Activated CD4-positive, alpha-beta T cell treated with anti-CD3 and anti-CD28 coated beads for 36 hours (primary cell): ENCODE measurements at places on chromosomes 5 and 9. TPM values are rescaled to one million over a fixed set of nuclear protein-coding genes. Genes with fewer than 3 reads are reported as not detected.

Gene ORM2
- total RNA-seq = not detected

Gene POU5F2
- 0.40 TPM for total RNA-seq

Gene MOB3B
- 0.80 TPM for total RNA-seq

Gene QSOX2
- 21.2 TPM for total RNA-seq

Gene MYO10
- 0.28 TPM for total RNA-seq

Gene PALM2AKAP2
- total RNA-seq = 1.0 TPM

DNA sequence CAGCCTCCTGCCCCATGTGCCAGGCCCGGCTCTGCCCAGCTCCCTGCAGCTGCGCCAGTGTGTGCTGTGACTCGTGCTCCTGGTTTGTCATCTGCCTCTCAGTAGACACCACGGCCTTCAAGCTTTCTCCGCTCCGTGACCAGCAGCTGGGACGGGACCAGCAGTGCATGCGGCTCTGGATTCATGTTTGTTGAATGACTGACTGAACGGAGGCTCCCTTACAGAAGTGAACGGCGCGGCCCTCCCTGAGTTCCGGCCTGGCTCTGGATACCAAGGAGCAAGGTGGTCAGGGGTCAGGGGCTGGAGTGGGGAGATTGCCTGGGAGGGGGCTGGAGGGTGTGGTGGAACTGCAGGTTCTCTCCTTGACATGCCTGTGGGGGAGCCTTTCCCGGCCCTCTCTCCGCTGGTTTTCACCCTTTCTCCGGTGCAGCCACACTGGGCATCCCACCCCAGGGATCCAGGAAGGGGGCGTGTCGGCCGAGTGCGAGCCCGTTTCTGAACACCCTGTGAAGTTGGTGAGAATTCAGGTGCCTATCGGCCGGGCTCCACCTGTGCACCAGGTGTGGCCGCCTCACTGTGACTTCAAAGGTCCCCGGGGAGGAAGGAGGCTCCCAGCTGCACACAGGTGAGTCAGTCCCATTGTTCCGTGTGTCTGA, 11.1 kb upstream of the CEP72 start:
- no peak for DNase-seq

DNA sequence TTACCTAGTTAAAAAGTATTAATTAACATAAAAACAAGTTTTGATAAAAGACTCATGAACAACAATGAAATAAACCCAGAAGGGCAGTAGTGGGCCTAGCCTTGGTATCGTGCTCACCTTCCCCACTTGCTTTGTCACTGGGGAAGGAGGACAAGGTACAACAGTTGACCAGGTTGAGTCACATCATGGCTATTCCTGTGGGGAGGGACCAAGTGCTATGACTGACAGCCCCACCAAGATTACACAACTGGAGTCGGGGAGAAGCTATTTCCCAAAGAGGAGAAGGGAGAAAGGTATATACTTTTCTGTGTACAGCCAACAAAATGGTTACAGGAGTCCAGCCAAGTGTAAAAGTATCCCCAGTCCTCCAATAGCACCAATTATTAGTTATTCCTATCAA, 251.3 kb upstream of the RFX3 start:
- no peak for DNase-seq

DNA sequence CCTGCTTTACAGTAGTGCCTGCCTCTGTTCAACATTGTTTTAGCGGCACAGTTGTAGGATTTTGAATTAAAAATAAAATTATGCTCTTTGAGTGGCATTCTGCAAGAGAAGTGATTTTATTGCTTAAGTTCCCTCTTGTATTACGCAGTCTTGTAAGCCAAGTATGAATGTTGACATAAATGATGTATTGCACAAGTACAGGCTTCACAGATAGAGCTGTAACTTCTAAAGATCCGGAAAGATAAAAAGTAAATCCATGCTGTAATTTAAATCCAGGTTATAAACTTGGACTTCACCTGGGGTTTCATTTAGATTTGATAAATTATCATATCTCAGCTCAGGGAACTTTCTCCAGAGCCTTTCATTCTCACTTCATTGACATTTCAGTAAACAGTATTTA, 1114.7 kb downstream of the PTPRD start:
- no peak for DNase-seq

DNA sequence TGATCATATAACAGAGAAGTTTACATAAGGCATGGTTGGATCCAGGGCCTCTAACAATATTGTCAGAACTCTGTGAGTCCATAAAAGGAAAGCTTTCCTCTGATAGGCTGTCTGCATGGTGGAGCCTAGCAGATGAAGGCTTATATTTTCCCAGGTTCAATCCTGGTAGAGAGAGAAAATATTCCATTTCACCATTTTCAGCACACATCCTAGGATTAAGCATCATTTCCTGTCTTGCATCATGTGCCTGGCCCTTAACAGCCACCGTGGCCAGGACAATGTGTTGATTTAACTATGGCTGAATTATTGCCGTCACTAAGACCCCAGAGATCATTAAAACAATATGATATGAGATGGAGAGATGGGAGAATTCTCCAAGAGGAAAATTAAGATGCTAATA, 90.9 kb upstream of the GRIA1 start:
- no peak for DNase-seq

GRCh38 chr5:136374003-136374402, 8.7 kb upstream of the TRPC7 start:
- no peak for DNase-seq

DNA sequence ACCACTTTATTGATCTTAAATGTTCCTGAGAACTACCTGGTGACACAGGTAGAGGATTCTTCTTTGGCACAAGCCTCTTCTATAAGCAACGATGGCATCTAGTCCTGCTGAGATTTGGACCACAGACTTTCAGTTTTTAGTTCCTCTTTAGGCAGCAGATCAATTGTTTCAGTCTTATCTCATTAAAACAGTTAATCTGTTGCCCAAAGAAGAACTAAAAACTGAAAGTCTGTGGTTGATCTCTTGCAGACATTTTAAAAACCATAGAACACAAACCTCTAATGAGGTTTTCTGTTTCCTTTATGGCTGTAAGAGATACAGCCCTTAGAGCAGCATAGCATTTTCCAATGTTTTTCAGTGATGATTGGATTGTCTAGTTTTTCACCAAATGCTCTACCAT, 480.9 kb downstream of the MTRR start:
- DNase-seq = no peak

DNA sequence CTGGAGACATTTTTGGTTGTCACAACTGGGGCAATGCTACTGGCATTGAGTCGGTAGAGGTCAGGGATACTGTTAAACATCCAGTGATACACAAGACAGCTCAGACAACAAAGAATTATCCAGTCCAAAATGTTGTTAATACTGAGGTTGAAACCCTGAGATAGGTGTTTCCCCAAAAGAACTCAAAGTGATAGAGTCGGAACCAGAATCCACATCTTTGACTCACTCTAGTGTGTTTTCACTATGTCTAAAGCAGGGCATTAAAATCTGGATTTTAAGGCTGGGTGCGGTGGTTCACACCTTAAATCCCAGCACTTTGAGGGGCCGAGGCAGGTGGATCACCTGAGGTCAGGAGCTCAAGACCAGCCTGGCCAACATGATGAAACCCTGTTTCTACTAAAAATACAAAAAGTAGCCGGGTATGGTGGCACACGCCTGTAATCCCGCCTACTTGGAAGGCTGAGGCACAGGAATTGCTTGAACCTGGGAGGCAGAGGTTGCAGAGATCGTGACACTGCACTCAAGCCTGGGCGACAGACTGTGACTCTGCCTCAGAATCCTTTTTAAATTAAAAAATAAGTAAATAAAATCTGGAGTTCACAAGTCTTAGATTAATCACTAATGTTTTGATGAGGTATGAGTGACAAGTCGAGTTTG, 17.0 kb downstream of the SLC31A1 start:
- no peak for DNase-seq

- no peak for DNase-seq
Measured at GRCh38 chr9:17611917-17612316, 33.1 kb downstream of the SH3GL2 start.

DNA sequence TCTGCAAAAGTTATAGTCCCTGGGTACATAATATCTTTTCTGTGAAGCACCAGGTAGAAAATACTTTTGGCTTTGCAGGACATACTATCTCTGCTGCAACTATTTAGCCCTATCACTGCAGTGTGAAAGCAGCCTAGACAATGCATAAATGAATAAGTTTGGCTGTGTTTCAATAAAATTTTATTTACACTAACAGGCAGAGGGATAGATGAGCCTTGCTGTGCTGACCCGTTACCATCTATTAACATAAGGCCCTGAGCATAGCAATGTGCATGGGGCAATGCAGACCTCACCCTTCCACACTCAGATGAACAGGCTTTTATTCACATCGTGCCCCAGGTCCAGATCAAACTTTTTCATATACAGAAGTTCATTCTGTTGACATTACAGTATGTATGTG, 27.8 kb downstream of the RASEF start:
- DNase-seq = no peak

GRCh38 chr9:120579139-120580050, 572 bp downstream of the CDK5RAP2 start:
- DNase-seq = no peak

DNA sequence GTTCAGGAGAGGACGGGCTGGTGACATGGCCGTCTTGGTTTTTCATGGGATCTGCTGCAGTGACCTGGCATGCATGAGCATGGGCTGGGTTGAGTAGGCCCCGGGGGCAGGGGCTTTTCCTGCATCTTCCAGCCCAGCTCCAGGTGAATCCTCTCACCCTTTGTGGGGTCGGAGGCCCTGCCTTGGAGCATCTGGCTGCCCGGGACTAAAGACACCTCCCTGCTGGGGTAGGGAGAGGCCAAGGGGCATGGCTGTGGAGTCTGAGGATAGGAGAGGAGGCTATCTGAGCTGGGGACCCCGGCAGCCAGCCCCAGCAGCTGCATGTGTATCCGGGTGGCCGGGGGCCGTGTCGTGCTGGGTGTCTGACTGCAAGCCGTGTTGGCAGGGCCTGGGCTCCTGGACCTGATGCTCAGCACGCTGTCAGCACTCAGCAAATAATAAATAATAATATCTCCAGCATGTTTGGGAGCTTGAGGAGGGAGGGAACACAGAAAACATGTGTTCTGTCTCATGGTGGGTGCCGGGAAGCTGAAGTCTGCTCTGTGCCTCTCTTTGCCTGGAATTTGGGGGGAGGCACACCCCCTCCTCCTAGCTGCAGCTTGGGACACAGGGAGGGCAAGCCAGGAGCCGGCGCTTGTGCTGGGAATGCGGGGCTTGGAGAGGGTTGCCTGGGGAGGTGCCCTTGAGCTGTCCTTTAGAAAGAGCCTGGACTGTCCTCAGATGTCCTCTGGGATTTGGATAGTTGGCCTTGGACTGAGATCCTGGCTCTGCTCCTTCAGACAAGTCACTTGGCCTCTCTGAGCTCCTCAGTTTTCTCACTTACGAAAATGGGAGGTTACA, 28.4 kb upstream of the PITX1 start:
- no peak for DNase-seq

GRCh38 chr9:3012842-3013241, 168.9 kb upstream of the PUM3 start:
- no peak for DNase-seq
